ENCODE measurements at places on chromosomes 1 and 21.

DNA sequence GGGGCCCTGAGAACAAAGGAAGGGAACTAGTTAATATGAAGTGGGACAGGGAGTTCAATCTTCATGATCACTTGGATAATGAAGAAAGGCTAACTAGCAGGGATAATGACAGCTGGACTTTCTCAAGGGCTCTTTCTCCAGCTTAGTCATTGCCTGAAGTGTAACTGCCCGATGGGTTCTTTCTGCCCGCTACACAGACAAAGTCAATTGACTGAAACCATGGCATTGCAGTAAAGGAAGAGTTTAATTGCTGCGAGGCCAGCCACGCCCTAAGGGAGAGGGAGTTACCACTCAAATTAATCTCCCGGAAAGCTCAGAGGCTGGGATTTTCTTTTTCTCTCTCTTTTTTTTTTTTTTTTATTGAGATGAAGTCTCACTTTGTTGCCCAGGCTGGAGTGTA lies 16.6 kb upstream of the SLC2A5 start:
- no peak for DNase-seq

GRCh38 chr21:39326607-39327307 lies 13.3 kb upstream of the BRWD1 start:
- no peak for DNase-seq

DNA sequence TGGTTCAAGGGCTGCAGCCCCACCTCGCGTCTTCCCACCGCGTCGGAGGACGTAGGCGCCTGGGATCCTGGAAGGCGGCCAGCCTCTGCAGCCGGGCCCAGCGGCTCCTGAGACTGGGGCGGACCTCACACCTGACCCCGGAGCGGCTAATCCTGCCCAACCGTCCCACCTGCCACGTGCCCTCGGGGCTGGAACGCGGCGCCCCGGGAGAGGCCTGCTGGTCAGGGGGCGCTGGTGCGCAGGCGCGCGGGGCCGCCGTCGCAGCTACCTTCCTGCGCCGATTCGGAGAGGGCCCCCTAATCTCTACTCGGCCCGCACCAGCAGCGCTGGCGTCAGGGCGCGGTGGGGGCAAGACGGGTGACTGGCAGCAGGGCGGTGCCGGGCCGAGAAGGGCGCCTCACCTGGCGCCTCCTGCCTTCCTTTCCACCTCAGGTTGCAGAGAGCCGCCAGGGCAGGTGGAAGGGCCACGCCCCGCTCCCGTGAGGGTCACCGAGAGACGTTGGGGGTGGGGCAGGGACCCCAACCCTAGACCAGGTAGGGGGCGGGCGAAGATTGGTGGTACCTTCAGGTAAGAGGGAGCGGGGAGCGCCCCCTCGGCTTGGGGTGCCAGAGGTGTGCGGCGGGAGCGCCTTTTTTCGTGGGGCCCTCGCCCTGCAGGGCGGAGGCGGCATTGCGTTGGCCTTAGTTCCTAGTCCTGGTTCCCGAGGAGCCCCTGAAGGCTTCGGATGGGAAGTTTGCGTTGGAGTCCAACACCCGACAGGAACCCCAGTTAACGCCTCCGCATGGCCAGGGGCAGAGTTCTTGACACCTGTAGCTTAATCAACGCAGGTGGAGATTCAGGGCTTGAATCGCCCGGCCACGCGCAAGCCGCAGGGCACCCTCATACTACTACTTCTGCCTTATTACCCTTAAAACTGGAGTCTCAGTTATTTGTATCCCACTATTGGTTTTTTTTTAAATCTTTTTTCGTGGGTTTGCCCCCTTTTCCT lies at the start of gene TDRD5:
Gene TDRD5 (plus strand): TSS at position 241 of the 989 bp plus-strand sequence. CDS start 784 bp downstream, outside the sequence.
- no peak for DNase-seq

DNA sequence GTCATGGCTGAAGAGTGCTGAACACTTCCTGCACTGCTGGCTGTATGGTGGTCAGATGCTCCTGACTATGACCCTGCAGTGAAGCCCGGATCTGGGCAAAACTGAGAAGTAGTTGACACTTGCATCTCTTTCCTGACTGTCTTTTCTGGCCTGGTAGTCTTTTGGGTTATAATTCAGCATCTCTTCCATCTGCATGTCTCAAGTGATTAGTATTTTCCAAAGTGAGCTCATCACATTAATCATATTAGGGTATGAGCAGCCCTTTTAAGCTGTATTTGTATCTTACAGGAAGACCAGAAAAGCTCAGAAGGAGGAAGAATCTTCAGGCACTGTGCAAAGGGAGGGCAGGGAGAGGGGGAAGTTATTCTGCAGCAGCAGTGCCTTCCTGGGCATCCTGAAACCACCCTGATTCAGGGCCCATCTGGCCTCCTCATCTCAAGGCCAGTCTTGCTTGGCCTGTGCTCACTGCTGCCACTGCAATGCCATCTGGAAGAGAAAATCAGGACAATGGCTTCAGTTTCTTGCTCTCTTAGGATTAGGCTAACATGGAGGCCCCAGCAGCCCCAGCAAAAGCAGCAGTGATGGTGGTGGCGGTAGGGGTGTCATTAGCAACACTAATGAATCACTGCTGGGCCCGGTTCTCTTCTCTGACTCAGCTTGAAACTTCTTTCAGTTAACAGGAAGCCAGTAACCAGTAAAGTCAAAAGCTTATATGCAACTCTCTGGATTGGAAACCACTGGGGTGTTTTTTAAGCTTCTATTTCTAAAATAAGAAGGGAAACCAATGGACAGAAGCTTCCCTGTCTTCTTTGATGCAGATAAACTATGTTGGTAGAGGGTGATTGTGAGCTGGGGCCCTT lies 63.3 kb upstream of the WDR26 start:
- peak; percentile 54 for DNase-seq

GRCh38 chr1:162389021-162389818 lies 7.7 kb downstream of the C1orf226 start:
- no peak for DNase-seq

DNA sequence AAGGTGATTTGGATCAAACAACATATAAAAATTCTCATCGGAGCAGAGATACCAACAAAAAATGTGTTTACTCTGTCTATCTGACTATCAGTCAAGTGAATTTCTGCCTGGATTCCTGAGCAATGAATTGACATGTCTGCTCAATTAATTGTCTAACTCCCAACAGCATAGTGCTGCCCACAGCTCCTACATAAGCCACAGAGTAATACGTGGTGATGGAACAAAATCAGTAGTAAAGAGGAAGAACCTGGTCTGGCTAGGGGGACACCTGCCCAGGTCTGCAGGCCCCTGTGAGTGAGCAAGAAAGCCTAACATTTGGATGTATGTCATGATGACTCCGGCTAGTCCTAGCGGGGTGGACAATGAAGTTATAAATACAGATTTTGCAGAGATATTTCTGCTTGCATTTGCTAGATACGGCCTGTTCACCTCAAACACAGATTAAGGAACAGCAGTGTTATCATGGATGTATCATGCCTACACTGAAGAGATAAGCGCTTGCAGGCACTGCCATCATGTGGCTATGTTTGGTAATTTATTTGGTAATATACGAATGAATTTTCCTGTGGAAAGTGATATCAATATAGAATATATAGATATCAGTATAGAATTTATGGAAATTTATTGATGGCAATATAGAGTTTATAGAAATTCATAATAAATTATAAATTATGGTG lies 69.6 kb upstream of the LRRC8B start:
- DNase-seq, result no peak

DNA sequence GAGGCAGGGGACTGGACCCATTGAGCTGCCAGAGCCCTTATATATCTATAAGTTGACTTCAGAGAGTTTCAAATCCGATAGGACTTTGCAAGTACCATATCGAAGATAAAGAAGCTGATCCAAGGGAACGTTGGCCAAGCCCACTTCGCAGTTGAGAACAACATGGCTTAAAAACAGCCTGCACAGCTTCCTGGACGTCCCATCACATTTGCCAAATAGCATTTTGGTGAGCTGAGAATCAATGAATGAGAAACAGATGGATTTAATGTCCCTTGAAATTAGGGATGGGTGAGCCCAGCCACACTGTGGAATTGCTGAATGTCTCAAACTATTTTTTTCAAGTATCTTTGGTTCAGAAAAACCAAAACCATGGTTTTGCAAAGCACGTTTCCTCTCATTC lies 64.8 kb downstream of the KCNJ15 start:
- DNase-seq, result no peak

DNA sequence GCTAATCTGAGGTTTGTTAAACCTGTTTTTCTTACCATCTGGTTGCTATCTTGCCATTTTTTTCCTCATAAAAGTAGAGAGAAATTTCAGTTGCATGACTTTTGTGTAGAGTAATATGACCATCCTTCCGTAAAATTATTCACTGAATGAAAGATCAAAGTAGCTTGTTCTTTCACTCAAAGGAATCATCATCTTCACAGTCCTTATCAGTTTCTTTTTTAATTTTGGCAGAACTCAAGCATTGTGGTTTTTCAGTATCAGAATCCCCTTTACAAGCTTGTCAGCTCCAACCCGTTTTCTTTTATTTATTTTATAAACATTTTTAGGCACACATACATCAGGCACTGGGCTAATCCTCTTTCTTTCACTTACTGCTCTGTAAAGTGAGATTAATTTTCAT lies 91.7 kb downstream of the UBE2U start:
- no peak for DNase-seq

- no peak for DNase-seq
These were observed 85.0 kb downstream of the PRDM2 start for GRCh38 chr1:13784971-13785370.

GRCh38 chr1:24252185-24252780 lies 65.2 kb upstream of the IFNLR1 start:
- DNase-seq, result no peak

DNA sequence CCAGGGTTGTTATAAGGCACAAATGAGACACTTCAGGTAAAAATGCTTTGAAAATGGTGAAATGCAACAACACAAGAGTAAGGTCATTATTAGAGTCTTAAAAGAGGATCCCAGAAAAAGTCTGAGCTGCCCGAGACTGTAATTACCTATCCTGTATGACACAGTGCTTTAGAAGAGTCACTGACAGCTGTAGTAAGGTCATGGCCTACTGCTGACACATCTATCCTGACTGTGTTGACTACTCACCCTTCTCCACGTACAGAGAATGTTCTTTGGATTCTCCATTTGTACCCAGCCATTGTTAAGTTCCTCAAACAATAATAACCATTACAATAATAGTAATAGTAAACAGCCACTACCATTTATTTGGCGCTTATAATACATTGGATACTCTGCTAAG lies 104.4 kb downstream of the CACHD1 start:
- DNase-seq, result no peak

DNA sequence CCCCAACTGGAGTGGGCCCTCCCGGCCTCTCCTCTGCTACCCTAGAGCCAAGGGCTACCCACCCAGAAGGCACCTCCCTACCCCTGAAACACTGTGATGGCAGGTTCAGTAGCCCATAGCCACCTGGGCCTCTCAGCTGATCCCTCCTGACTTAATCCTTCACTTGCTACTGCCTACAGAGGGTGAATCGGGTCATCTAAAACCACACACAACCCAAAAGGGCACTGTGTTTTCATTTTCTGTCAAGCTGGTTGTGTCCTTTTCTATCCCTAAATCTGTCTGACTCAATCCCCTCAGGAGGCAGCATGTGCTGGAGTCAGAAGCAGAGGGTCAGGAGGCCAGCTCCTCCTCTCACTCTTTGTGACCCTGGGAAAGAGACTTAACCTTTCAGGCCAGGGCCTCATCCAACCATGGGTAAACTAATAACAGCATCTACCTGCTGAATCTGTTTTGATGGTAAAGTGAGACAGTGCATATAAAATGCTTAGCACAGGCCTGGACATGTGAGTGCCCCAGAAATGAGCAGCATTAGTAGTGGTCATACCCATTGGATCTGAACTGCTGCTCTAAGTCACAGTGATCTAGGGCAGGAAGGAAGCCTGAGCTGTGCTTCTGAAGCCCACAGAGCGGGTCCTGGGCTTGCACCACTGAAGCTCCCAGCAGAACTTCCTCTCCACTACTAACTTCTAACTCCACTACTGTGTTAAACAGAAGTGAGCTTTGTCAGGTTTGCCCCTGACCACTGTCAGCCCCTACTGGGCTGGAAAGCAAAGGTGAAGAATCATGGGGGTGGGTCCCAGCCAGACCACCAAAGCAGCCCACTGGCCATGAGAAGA lies 11.0 kb downstream of the PMVK start:
- no peak for DNase-seq

GRCh38 chr1:19771350-19771749 lies 28.4 kb downstream of the TMCO4 start:
- DNase-seq, result no peak

DNA sequence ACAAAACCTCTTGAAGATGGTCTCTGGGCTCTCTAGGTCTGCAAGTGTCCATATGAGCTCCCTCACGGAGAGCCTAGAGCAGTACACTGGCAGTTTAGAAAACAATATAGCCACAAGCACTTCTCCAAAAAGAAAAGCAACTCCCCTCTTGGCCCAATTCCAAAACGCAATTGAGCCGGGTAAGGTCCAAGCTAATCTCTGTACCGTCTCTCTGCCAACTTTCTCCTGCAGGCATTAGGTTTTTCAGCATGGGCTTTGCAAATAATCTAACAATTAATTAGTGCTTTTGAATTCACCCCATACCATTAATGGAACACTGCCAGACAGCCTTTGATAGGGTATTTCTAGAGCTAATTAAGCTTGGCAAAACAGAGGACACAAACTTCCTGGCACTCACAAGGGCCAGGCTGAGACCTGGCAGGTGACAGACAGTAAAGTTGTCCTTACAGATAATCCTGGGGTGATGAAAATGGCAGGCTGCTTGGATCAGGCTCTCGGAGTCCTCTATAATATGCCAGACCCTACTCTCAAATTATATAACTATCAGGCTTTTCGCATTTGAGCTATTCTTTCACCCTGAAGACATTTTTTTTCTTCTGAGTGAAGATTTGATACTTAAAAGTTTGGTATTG lies 39.8 kb downstream of the TGFBR3 start:
- peak; percentile 27 for DNase-seq

DNA sequence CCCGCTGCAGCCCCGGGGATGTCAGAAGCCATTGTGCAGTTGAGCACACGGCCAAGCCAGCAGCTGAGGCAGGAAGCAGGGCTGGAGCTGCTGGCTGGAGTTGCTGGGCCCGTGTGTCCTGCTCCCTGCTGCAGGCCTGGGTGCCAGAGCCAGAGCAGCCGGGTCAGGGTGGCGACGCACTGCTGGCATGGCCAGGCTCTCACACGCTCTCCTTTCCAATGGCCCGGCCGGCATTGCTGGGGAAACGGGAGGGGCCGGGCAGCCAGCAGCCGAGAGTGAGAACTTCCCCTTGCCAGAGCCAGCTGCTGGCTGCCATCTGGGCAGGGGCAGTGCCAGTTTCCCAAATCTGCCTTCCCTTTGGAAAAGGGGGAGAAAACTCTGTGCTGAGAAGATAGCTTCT lies 82.4 kb upstream of the PROX1 start:
- no peak for DNase-seq

DNA sequence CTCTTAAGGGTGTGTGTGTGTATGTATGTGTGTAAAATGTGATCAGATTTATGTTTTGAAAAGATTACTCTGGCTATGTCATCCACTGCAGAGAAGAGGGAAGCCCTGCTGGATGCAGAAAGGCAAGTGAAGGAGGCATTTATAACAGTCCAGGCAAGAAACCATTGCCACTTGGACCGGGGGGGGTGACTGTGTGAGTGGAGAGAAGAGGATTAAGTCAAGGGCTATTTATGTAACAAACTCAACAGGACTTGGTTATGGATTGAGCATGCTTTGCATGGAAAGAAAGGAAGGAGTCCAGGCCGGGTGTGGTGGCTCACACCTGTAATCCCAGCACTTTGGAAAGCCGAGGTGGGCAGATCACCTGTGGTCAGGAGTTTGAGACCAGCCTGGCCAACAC lies 143.0 kb downstream of the URB2 start:
- DNase-seq, result no peak

- no peak for DNase-seq
These were observed 23.3 kb downstream of the MR1 start for GRCh38 chr1:181057079-181057478.

All from GM12891 (cell line).